ENCODE measurements at places on chromosomes 5 and 9.

- no peak for DNase-seq
Measured at GRCh38 chr5:143413958-143414669, 10.6 kb upstream of the NR3C1 start.

- DNase-seq, result no peak
Measured at GRCh38 chr5:32278406-32278805, 34.3 kb downstream of the MTMR12 start.

- no peak for DNase-seq
Measured at GRCh38 chr5:73895471-73895870, 269.5 kb downstream of the ARHGEF28 start.

DNA sequence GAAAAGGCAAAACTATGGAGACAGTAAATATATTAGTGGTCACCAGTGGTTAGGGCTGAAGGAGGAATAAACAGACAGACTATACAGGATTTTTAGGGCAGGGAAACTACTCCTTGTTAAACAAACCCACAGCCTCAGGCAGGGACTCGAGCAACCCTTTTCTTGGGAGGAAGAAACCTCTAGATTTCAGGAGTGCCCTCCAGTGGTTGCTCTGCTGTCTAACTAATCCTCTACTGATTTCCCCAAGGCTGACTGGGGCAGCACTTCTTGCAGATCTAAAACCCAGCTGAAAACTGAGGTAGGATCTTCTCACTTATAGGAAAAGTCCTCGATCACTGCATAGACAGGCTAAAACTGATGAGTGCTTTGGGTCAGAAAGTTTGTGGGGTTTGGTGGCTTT, 176.8 kb downstream of the ISOC1 start:
- no peak for DNase-seq

DNA sequence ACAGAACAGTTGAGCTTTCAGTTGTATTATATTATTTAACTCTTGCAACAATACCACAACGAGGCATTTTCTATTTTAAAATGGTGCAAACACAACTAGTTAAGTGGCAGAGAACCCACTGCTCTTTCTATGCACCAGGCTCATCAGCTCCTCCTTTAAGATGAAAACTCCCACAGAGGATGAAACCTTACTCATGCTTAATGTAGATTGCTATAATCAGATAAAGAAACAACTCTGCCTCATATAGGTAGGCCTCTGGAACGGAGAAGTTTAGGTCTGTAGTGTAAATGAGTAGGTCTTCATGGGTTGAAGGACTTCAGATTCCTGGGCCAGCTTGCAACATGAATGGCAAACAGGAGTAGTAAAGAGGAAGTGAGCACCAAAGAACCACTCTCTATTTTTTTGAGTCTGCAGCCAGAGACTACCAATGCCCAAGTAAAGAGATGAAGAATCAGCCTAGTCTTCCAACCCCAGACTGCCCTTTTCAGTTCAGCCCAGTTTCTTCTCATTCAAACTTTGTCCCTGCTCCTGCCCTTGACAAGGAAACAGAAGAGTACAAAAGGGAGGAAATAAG, 33.9 kb downstream of the HACD4 start:
- no peak for DNase-seq

- DNase-seq, result no peak
Measured at GRCh38 chr9:116647515-116647809, 39.6 kb upstream of the TRIM32 start.

- DNase-seq, result no peak
Measured at GRCh38 chr9:121972501-121972981, 120.6 kb downstream of the TTLL11 start.

- DNase-seq, result peak; percentile 57
Measured at GRCh38 chr5:82364497-82364896, 86.3 kb upstream of the RPS23 start.

GRCh38 chr9:135612437-135612836, 26.9 kb downstream of the GLT6D1 start:
- no peak for DNase-seq

All from right lung (tissue), 10 donors.